Muscle of leg (tissue), 16 donors: ENCODE measurements at places on chromosomes 7 and 10.

DNA sequence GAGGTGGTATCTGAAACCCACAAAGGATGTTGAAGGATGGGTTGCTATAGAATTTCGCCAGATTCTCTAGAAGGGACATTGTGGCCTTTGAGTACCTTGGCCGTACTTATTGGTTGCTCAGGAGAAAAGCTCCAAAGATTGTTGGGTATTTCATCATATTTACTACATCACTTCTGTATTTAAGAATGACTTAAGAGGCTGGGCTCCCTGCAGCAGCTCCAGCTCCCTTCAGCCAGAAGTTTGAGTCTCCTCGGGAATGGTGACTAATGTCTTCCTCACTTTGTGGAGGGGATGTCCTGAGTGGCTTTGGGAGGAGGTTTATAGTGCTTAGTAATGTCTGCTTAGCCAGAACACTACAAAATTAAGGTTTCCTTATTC is 18.1 kb downstream of the MINDY4 start:
- no peak overlapping the region for H3K4me3 ChIP-seq
- DNase-seq = peak; percentile 68
- H3K27me3 ChIP-seq = no peaks in the 10 kb centered on the region
- H3K27ac ChIP-seq = no peak overlapping the region

GRCh38 chr7:141265668-141266067 is 191.8 kb downstream of the TMEM178B start:
- no peaks in the 10 kb centered on the region for H3K36me3 ChIP-seq
- H3K4me3 ChIP-seq = no peak overlapping the region
- no peaks in the 10 kb centered on the region for H3K27me3 ChIP-seq
- no peaks in the 10 kb centered on the region for H3K4me1 ChIP-seq
- H3K27ac ChIP-seq = no peak overlapping the region

- no peaks in the 10 kb centered on the region for H3K27me3 ChIP-seq
- H3K36me3 ChIP-seq = no peaks in the 10 kb centered on the region
- no peak overlapping the region for H3K27ac ChIP-seq
- no peak overlapping the region for H3K4me3 ChIP-seq
- H3K4me1 ChIP-seq = peaks cover 15% of the 10 kb centered on the region
Observed at GRCh38 chr7:31307972-31308371, 32.6 kb downstream of the NEUROD6 start.

DNA sequence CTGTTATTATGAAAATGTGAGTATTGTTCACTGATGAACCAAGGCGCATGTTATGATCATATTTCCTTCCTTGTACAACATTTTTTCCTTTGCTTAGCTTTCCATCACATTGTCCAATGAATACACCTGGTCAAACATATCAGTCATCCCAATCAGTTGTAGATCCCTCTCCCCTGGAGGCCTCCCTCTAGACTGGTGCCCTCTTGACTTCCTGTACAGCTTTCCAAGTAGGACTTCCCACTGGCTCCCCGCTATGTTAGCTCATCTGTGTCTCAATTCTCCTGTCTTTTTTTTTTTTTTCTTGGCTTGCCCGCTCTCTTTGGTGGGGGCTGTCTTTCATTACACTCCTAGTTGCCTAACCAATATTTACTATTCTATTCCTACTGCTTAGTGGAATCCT is 214.2 kb upstream of the NPY start:
- no peaks in the 10 kb centered on the region for H3K36me3 ChIP-seq
- no peaks in the 10 kb centered on the region for H3K4me1 ChIP-seq
- no peak overlapping the region for H3K27ac ChIP-seq
- no peak for DNase-seq
- no peak overlapping the region for H3K4me3 ChIP-seq

- no peak overlapping the region for H3K4me3 ChIP-seq
- peaks cover 3% of the 10 kb centered on the region for H3K36me3 ChIP-seq
- H3K27ac ChIP-seq = no peak overlapping the region
Observed at GRCh38 chr10:127293640-127294039, 97.2 kb upstream of the INSYN2A start.

DNA sequence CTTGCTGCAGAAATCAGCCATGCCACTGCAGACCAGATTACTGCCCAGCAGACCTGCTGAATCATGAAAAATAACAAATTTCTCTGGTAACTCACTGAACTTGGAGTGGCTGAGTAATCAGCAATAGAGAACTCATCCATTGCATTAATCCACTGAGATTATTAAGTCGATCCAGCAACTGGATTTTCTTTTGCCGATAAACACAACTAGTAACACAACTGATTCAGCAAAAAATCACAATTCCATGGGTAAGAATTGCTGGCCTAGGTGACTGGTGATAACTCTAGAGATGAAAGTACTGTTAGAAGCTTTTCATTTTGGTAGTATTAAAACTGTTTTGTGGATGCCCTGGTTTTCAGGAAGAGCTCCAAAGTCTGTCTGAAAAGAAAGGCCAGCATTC is 214.5 kb downstream of the ETV1 start:
- no peaks in the 10 kb centered on the region for H3K36me3 ChIP-seq
- DNase-seq = no peak
- H3K27me3 ChIP-seq = no peaks in the 10 kb centered on the region

- no peak overlapping the region for H3K27ac ChIP-seq
- no peaks in the 10 kb centered on the region for H3K27me3 ChIP-seq
- DNase-seq = peak; percentile 15
Observed at GRCh38 chr10:75180592-75180991, 30.0 kb upstream of the VDAC2 start.

DNA sequence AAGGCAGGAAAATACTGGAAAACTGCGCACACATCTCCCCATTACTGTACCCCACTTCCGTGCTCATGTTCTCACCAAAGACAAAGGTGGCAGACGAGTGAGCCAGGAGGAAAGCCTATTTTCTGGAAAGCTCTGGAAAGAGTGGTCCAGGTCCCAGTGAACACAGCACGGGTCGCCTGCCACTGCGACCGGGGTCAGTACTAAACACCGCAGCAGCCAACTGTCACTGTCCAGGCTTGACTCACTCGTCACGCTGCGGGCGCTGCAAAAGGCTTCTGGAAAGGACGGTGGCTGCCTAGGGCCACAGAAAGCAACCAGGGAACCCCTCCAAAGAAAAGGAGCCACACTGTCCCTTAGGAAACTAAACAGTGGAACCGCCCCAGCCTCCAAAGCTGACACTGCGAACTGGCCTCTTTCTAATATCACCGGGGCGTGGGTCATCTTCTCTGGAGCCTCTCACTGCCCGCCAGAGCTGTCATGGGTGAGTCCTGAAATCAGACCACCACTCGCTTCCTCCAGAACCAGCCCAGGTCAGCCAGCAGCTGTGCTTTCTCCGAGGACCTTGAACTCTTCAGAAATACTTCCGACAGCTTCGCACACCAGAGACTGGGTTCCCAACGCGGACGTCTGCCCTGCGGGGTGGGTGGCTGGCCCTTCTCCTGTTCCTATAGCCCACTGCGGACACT is 4.0 kb downstream of the RADIL start:
- H3K4me3 ChIP-seq = no peak overlapping the region
- H3K27ac ChIP-seq = no peak overlapping the region
- H3K4me1 ChIP-seq = peaks cover 22% of the 10 kb centered on the region
- H3K27me3 ChIP-seq = peaks cover 16% of the 10 kb centered on the region

- no peak overlapping the region for H3K27ac ChIP-seq
- H3K36me3 ChIP-seq = no peaks in the 10 kb centered on the region
- no peak overlapping the region for H3K4me3 ChIP-seq
- peak; percentile 62 for DNase-seq
Observed at GRCh38 chr7:81501220-81501619, 268.6 kb downstream of the HGF start.

- no peaks in the 10 kb centered on the region for H3K4me1 ChIP-seq
- H3K4me3 ChIP-seq = no peak overlapping the region
- no peaks in the 10 kb centered on the region for H3K36me3 ChIP-seq
- no peak overlapping the region for H3K27ac ChIP-seq
- no peak for DNase-seq
Observed at GRCh38 chr10:29285624-29286051, 3.2 kb upstream of the LYZL1 start.

GRCh38 chr10:118503192-118503591 is 92.3 kb downstream of the PRLHR start:
- no peak overlapping the region for H3K4me3 ChIP-seq
- H3K4me1 ChIP-seq = no peaks in the 10 kb centered on the region
- no peaks in the 10 kb centered on the region for H3K27me3 ChIP-seq

- DNase-seq = no peak
- H3K4me1 ChIP-seq = no peaks in the 10 kb centered on the region
- H3K27ac ChIP-seq = no peak overlapping the region
- H3K36me3 ChIP-seq = no peaks in the 10 kb centered on the region
- H3K4me3 ChIP-seq = no peak overlapping the region
- H3K27me3 ChIP-seq = no peaks in the 10 kb centered on the region
Observed at GRCh38 chr7:18760631-18761445, 265.3 kb downstream of the HDAC9 start.

DNA sequence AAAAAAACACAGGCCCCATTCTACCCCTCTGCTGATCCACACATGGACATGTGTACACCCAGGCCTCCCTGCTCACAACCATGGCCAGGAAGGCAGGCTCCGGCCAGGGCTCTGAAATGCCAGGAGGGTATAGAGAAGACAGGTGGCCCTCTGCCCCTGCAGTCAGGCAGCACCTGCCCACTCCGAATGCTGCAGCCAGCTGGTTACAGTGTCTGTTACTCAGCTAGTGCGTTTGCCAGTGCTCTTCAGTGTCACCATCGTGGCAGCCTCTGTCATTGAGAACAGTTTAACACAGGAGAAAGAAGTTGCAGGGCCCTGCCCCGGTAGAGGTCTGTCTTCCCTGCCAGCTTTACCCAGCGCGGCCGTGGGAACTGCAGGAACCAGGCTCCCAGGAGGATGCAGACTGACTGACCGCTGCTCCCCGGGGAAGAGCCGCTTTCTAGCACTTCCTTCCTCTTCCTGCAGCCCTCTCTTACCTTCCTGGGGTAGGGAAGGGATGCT is 128.8 kb upstream of the FAM20C start:
- H3K27me3 ChIP-seq = peaks cover 2% of the 10 kb centered on the region
- H3K4me1 ChIP-seq = peaks cover 57% of the 10 kb centered on the region
- no peak overlapping the region for H3K4me3 ChIP-seq
- no peaks in the 10 kb centered on the region for H3K36me3 ChIP-seq
- peak; percentile 55 for DNase-seq

GRCh38 chr10:122233857-122234348 is 37.2 kb upstream of the BTBD16 start:
- no peaks in the 10 kb centered on the region for H3K27me3 ChIP-seq
- H3K4me1 ChIP-seq = peaks cover 29% of the 10 kb centered on the region
- DNase-seq = peak; percentile 61

DNA sequence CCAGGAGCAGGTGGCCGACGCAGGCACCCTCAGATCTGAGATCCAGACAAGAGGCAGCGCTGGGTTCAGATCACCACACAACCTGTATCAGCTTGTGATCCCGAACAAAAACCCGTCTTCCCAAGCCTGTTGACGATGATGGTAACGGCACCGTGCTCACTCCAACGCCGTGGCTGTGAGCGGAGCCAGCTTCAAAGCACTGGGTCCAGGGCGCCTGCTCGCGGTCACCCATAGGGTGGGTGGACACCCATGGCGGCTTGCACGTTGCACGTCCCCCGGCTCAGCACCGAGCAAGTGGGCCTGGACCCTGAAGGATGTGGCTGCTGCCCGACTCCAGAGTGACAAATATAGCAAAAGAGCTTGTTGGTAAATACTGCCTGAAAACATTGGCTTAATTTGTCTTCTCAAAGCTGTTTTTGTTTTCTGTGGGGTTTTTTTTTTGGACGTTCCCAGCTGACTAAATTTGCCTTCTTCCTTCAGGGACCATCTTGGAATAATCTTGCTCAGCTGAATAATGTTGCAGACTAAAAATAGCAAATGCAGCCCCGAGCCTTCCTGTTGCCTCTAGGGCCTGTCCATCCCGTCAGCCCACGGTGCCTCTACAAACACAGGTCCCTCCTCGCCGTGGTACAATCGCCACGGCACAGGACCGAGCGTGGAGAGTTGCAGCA is 41.0 kb downstream of the FOXK1 start:
- H3K27ac ChIP-seq = peak overlapping the region; percentile 37
- no peaks in the 10 kb centered on the region for H3K27me3 ChIP-seq
- peaks cover 17% of the 10 kb centered on the region for H3K36me3 ChIP-seq
- H3K4me3 ChIP-seq = no peak overlapping the region

GRCh38 chr7:31337002-31337565 is 3.4 kb downstream of the NEUROD6 start:
- peak overlapping the region; percentile 65 for H3K27ac ChIP-seq
- no peaks in the 10 kb centered on the region for H3K36me3 ChIP-seq
- peak overlapping the region; percentile 18 for H3K4me3 ChIP-seq
- H3K4me1 ChIP-seq = peaks cover 15% of the 10 kb centered on the region

DNA sequence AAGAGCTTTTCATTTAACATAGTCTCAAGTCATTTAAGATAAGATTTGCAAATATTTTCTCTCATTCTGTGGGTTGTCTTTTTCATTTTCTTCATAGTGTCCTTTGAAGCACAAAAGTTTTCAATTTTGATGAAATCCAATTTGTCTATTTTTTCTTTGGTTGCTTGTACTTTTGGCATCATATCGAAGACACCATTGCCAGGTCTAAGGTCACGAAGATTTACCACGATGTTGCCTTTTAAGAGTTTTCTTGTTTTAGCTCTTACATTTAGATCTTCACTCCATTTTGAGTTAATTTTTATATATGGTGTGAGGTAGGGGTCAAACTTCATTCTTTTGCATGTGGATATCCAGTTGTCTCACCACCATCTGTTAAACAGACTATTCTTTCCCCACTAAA is 34.7 kb downstream of the TMEM270 start:
- peak overlapping the region; percentile 73 for H3K27ac ChIP-seq
- no peak overlapping the region for H3K4me3 ChIP-seq
- no peaks in the 10 kb centered on the region for H3K36me3 ChIP-seq
- H3K27me3 ChIP-seq = no peaks in the 10 kb centered on the region
- DNase-seq = no peak
- H3K4me1 ChIP-seq = peaks cover 60% of the 10 kb centered on the region

DNA sequence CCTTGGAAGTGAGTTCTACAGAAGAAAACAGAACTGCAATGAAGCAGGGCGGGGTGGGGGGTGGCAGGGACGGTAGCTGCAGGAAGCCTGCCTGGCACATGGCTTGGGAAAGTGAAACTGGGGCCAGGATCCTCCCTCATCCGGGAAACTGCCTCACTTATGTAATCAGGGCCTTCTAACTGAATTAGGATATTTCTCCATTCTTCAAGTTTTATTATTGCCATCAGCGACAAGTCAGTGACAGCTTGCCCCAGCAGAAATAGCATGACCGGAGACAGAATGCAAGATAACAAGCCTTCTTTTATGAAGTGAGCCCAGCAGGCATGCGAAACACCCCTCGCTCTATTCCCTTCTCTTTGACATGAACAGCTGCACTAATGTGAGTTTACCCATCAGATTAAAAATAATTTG is 77.5 kb upstream of the CACUL1 start:
- H3K27me3 ChIP-seq = no peaks in the 10 kb centered on the region
- H3K4me3 ChIP-seq = no peak overlapping the region
- peak overlapping the region; percentile 81 for H3K27ac ChIP-seq
- H3K4me1 ChIP-seq = peaks cover 28% of the 10 kb centered on the region
- H3K36me3 ChIP-seq = no peaks in the 10 kb centered on the region

- no peak overlapping the region for H3K4me3 ChIP-seq
- peaks cover 7% of the 10 kb centered on the region for H3K4me1 ChIP-seq
- no peaks in the 10 kb centered on the region for H3K27me3 ChIP-seq
- no peaks in the 10 kb centered on the region for H3K36me3 ChIP-seq
- DNase-seq = no peak
Observed at GRCh38 chr10:42972946-42973345, 103.9 kb upstream of the RET start.

GRCh38 chr7:5694912-5695726 is 86.3 kb downstream of the RNF216 start:
- H3K4me3 ChIP-seq = peak overlapping the region; percentile 21
- H3K36me3 ChIP-seq = peaks cover 8% of the 10 kb centered on the region
- H3K4me1 ChIP-seq = peaks cover 84% of the 10 kb centered on the region
- H3K27me3 ChIP-seq = no peaks in the 10 kb centered on the region
- H3K27ac ChIP-seq = peak overlapping the region; percentile 93
